ENCODE measurements at places on chromosomes 1 and 21.

DNA sequence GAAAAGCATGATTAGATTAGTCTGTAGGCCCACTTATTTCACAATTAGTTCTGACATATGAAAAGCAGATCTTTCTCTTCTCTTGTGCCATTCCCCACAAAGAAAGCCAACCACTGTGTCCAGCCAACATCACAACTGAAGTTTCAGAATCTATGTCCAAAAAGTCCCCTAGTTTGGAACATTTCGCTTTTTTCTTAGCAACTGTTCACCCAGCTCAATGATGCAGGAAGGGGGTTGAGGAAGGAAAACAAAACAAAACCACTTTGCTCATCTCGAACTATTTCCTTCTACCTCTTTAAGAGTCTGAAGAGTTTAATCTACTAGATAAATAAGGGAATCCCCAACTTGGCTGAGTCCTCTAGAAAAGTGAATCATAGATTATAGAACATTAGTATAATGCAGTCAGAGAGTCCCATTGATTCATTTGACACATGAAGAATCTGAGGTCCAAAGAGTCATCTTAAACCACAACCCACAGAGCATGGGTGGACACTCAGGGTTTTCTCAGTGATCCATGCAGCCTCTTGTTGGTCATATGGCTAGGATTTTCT is 159.3 kb upstream of the SGIP1 start:
- H3K4me1 ChIP-seq: peaks cover 50% of the 10 kb centered on the region
- peak overlapping the region; percentile 92 for H3K27ac ChIP-seq
- peak overlapping the region; percentile 73 for H3K4me3 ChIP-seq
- peak; percentile 70 for DNase-seq
- H3K27me3 ChIP-seq: peaks cover 3% of the 10 kb centered on the region
- peaks cover 37% of the 10 kb centered on the region for H3K36me3 ChIP-seq

DNA sequence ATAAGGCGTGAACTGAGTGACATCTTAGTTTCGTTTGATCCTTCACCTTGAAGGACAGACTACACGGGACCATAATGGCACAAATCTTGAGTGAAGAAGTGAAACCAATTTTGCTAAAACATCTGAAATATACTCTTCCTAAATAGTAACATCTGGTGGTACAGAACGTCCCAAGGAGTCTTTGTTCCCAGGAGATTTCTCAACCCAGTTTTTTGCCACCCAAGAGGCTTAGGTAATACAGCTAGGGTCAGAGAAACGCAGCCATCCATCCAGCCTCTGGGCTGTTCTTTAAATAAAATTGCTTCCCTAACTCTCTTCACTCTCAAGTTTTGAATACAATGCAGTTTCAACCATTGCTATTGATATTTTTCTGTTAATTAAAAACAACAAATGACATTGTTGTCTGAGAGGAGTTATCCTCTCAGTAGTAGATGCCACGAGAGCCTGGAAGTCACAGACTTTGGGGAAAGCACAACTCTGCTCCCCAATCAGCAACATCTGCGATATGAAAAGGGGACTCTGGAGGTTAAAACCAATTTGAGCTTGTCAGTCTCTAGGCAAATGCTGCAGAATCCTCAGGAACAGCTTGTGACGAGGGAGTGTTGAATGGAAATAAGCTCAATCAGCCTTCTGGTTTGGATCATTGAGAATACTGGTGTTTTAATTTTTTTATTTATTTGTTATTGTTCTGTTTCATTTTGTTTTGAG is 394.3 kb upstream of the ADGRL2 start:
- H3K4me3 ChIP-seq: no peak overlapping the region
- no peak for DNase-seq
- H3K27ac ChIP-seq: no peak overlapping the region
- H3K36me3 ChIP-seq: no peaks in the 10 kb centered on the region

GRCh38 chr1:21896026-21896425 is 41.1 kb downstream of the HSPG2 start:
- DNase-seq: no peak
- no peaks in the 10 kb centered on the region for H3K36me3 ChIP-seq
- no peaks in the 10 kb centered on the region for H3K27me3 ChIP-seq
- H3K27ac ChIP-seq: no peak overlapping the region

DNA sequence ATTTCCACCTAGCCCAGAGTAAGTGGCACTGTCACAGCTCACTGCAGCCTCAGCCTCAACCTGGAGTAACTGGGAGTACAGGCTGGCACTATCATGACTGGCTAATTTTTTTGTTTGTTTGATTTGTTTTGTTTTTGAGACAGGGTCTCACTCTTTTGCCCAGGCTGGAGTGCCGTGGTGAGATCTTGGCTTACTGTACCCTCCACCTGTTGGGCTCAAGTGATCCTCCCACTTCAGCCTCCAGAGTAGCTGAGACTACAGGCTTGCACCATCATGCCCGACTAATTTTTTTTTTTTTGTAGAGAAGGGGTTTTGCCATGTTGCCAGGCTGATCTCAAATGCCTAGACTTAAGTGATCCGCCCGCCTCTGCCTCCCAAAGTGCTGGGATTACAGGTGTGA is 2.5 kb downstream of the UCK2 start:
- no peak overlapping the region for H3K27ac ChIP-seq
- H3K4me3 ChIP-seq: no peak overlapping the region

GRCh38 chr1:161128591-161129420 is 3.7 kb downstream of the DEDD start:
- peaks cover 44% of the 10 kb centered on the region for H3K4me1 ChIP-seq
- DNase-seq: no peak
- H3K27me3 ChIP-seq: no peaks in the 10 kb centered on the region
- H3K27ac ChIP-seq: no peak overlapping the region
- H3K4me3 ChIP-seq: no peak overlapping the region

DNA sequence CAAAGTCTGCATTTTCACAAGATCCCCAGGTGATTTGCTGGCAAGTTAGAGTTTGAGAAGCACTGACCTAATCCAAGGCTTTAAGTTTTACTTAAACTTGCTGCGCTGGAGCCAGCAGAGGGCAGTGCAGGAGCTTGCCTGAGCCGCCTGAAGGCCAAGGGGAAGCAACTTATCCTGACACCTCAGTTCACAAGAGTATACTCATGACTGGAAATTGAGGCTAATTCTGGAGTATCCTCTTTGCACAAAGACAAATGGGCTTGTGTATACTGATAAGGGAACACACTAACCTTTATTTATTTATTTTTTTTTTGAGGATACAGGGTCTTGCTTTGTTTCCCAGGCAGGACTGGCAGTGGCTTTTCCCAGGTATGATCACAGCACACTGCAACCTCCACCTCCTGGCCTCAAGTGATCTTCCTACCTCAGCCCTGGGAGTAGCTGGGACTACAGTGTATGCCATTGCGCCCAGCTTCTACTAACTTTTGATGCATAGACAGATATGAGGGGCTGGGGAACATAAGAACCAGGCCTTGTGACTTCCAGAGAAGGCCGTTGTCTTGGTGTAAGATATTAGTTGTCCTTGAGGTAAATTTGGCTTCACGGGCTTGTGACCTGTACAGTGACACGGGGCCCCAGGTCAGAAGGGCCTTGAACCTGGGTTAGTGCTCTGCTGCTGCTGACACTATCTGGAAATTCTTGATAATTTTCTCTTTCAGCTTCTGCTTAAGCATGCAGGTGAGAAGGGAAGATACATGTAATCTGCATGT is 29.0 kb upstream of the SLAMF1 start:
- peaks cover 45% of the 10 kb centered on the region for H3K36me3 ChIP-seq
- peak overlapping the region; percentile 37 for H3K4me3 ChIP-seq
- peak overlapping the region; percentile 41 for H3K27ac ChIP-seq

- H3K27ac ChIP-seq: peak overlapping the region; percentile 100
- H3K36me3 ChIP-seq: peaks cover 50% of the 10 kb centered on the region
- DNase-seq: no peak
- peak overlapping the region; percentile 99 for H3K4me3 ChIP-seq
- peaks cover 18% of the 10 kb centered on the region for H3K4me1 ChIP-seq
These were observed 1.6 kb downstream of the PPP1R15B start for GRCh38 chr1:204409836-204410687.

GRCh38 chr1:56168176-56168575 is 411.2 kb downstream of the PLPP3 start:
- no peak overlapping the region for H3K27ac ChIP-seq
- H3K36me3 ChIP-seq: no peaks in the 10 kb centered on the region
- H3K4me3 ChIP-seq: no peak overlapping the region
- H3K27me3 ChIP-seq: no peaks in the 10 kb centered on the region
- H3K4me1 ChIP-seq: no peaks in the 10 kb centered on the region

- H3K27me3 ChIP-seq: peaks cover 18% of the 10 kb centered on the region
- H3K4me3 ChIP-seq: no peak overlapping the region
- H3K4me1 ChIP-seq: no peaks in the 10 kb centered on the region
These were observed 65.4 kb upstream of the TLR5 start for GRCh38 chr1:223208164-223209076.

DNA sequence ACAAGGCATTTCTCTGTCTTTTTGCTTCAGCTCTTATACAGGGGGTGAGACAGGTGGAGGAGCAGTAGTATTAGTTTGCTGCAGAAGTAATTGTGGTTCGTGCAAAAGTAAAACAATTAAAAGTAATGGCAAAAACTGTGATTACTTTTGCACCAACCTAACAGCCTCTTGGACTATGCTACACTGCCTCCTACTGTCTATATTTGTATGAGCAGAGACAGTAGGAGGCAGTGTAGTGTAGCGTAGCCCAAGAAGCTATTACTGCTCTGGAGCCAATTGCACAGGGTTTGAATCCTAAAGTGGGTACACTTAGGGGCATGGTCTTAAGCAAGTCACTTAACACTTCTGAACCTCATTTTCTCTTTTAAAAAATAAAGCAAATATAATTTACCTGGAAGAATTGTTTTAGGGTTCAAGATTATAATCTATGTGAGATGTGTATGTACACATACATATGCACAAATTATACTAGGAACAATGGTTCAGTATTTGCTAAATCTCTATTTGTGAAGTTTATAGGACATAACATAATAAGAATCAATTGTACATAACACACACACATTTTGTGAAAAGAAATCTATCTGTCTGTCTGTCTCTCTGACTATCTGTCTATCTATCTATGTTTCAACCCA is 103.8 kb downstream of the BRINP3 start:
- H3K36me3 ChIP-seq: no peaks in the 10 kb centered on the region
- no peaks in the 10 kb centered on the region for H3K27me3 ChIP-seq

DNA sequence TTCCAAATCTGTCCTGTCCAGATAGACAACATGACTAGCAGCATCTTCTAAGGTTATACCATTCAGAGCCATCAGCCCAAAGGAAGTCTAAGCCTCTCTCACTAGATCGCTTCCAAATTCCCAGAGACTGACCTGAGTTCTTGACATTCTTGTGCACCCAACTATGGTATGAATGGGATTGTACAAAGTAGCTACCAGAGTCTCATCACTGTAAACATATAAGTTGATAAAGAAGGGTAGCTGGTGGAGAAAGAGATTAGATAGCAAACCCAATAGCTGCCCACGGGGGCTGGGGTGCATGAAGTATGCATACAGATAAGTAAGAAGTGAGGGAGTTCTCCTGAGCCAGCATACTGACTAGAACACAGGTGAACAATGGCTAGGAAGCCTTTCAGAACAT is 180.0 kb downstream of the PLPP3 start:
- H3K27ac ChIP-seq: no peak overlapping the region
- no peak for DNase-seq
- H3K4me1 ChIP-seq: no peaks in the 10 kb centered on the region
- no peaks in the 10 kb centered on the region for H3K36me3 ChIP-seq
